Left ventricle myocardium inferior (tissue), 1 donor: ENCODE measurements at places on chromosomes 6 and 20. TPM values are rescaled to one million over a fixed set of nuclear protein-coding genes. Genes with fewer than 3 reads are reported as not detected.
A peak's percentile ranks its signal among the peaks of the same experiment; 100 is the strongest.

GRCh38 chr6:139390447-139390846 lies 16.0 kb upstream of the CITED2 start:
- no peaks in the 10 kb centered on the region for H3K4me1 ChIP-seq
- H3K36me3 ChIP-seq, result no peaks in the 10 kb centered on the region
- H3K27me3 ChIP-seq, result no peaks in the 10 kb centered on the region
- H3K27ac ChIP-seq, result no peak overlapping the region

The CDH22 gene
- total RNA-seq, result 2.3 TPM

DNA sequence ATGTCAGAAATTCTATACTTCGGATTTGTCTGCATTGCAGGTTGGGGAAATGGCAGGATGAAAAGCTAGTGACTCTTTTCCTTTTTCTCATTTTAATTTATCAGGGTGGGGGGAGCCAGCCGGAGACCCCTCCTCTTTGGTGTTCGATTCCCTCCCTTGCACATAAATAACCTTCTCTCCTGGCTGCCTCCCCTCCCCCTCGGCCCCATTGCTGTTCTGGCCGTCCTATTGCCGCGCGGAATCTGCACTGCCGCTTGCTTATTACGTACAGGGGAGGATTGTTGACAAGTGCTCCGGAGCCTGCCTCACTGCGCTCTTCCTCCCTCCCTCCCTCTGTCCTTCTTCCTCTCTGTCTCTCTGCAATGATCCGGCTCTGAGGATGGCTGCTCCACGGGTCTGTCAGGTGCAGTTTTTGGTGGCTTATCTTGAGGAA lies 154.7 kb downstream of the JARID2 start:
- peak overlapping the region; percentile 82 for H3K27ac ChIP-seq
- no peaks in the 10 kb centered on the region for H3K36me3 ChIP-seq
- H3K4me1 ChIP-seq, result peaks cover 82% of the 10 kb centered on the region
- peak overlapping the region; percentile 60 for H3K4me3 ChIP-seq

The PPIL1 gene
- 69.1 TPM for total RNA-seq

The HSPA1B gene
- total RNA-seq, result 184 TPM

GRCh38 chr20:34922654-34923381 lies 32.8 kb downstream of the GSS start:
- peaks cover 53% of the 10 kb centered on the region for H3K4me1 ChIP-seq
- DNase-seq, result no peak
- H3K36me3 ChIP-seq, result peaks cover 86% of the 10 kb centered on the region
- no peak overlapping the region for H3K4me3 ChIP-seq

GRCh38 chr6:136532030-136532429 lies 18.2 kb downstream of the MAP7 start:
- DNase-seq, result no peak
- H3K36me3 ChIP-seq, result no peaks in the 10 kb centered on the region
- no peak overlapping the region for H3K4me3 ChIP-seq

DNA sequence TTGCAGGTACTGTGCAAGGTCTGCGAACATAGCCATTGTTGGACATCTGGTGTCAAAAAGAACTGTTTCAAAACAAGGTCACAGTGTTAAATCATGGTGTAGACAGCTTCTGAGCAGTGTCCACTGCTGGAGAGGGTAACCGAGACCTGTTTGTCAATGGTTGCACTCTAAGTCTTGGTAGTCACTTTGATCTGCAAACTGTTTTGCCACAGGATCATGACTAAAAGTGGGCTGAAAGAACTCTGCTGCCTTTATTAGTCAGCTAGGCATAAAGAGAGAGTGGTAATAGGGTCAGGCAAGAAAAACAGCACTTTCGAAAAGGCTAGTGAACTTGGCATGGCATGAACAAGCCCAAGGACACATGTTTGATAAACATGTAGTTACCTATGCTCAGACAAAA lies 552.3 kb upstream of the CITED2 start:
- no peaks in the 10 kb centered on the region for H3K36me3 ChIP-seq
- H3K27me3 ChIP-seq, result no peaks in the 10 kb centered on the region
- H3K4me1 ChIP-seq, result peaks cover 7% of the 10 kb centered on the region
- H3K4me3 ChIP-seq, result no peak overlapping the region
- DNase-seq, result no peak

DNA sequence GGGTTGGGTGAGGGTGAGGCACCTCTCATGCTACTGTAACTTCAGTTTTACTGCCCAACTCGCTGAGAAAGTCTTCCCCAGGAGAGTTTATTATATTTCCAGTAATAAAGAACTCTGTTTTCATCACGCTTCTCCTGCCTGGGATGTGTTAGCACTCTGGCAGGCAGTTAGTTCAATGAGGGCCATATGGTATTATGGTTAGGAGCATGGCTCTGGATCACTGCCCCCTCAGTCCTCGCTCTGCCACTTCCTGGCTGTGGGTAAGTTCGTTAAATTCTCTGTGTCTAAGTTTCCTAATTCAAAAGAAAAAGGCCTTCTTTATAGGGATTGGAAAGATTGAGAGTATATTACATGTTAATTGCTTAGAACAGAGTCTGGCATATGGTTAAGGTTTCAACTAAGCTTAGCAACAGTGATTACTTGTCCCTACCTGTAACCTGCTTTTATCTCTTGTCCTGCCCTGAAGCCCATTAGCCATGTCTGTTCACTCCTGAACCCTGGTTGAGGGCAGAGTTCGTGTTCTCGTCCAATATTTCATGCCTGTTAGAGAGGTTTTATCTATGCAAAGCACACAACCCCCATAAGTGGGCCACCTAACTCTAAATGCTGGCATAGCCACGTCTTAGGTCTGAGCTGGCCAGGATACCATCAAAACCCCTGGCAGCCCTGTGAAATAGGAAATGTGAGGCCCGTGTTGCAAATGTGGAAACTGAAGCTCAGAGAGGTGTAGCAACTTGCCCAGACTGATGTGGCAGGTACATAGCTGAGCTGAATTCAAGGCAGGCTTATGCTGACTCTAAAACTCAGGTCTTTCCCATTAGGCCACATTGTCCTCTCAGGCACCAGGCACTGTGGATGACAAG lies 342.5 kb upstream of the JARID2 start:
- no peaks in the 10 kb centered on the region for H3K27me3 ChIP-seq
- no peak overlapping the region for H3K27ac ChIP-seq
- no peaks in the 10 kb centered on the region for H3K4me1 ChIP-seq
- no peak overlapping the region for H3K4me3 ChIP-seq
- DNase-seq, result no peak

The EEF1A2 gene
- 1,286 TPM for total RNA-seq
